ENCODE measurements at places on chromosomes 3 and 15.

DNA sequence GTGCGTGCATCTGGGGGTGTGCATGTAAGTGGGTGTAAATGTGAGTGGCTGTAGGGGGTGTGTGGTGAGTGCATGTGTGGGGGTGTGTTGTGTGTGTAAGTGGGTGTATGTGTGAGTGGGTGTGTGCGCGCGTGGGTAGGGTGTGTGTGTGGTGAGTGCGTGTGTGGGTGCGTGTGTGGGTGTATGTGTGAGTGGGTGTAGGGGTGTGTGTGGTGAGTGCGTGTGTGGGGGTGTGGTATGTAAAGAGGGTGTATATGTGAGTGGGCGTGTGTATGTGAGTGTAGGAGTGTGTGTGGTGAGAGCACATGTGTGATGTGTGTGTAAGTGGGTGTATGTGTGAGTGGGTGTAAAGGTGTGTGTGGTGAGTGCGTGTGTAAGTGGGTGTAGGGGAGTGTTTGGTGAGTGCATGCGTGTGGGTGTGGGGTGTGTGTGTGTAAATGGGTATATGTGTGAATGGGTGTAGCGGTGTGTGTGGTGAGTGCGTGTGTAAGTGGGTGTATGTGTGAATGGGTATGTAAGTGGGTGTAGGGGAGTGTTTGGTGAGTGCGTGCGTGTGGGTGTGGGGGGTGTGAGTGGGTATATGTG lies 916 bp upstream of the CPN2 start:
- no peak for DNase-seq

GRCh38 chr3:72634128-72634527 lies 214.1 kb downstream of the SHQ1 start:
- peak; percentile 79 for DNase-seq

GRCh38 chr3:187919048-187919447 lies 173.8 kb upstream of the BCL6 start:
- peak; percentile 85 for DNase-seq

- no peak for DNase-seq
Observed at GRCh38 chr3:173253471-173253870, 112.4 kb upstream of the SPATA16 start.

DNA sequence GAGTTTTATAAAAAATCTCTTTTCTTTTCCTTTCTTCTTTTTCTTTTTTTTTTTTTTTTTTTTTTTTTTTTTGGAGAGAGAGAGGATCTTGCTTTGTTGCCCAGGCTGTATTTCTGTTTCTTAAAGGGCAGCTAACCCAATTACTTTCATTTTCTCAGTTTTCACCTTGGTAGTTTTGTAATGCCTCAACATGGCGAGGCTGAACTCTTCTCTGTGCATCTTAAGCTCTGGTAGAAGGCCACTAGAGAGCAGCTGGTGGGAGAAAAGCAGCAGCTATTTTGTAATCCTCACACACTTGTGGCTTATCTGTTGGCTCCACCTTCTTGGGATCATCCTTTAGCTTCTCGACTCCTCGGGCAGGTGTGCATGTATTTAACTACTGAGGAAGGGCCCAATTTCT lies 152.2 kb upstream of the MEIS2 start:
- DNase-seq, result no peak

- DNase-seq, result no peak
Observed at GRCh38 chr15:72201391-72201921, 3.9 kb upstream of the GRAMD2A start.

DNA sequence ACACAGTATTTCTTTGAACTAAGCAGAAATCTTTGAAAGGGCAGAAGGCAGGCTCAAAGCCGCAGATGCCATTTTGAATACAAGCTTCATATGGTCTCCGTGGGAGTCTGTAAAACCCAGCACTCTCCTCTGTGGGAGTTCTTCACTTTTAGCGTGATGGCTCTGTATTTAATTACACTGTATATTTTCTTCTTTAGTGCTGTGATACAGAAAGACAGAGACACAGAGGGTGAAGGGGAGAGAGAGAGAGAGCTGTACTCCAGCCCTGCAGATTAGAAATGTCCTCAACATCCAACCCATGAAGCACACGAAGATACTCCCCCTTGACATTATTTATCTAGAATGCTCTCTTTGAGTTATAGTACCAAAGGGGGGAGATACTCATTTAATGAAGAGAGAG lies 752.6 kb upstream of the NR2F2 start:
- no peak for DNase-seq

- no peak for DNase-seq
Observed at GRCh38 chr15:75235051-75235673, 23.0 kb upstream of the GOLGA6C start.

DNA sequence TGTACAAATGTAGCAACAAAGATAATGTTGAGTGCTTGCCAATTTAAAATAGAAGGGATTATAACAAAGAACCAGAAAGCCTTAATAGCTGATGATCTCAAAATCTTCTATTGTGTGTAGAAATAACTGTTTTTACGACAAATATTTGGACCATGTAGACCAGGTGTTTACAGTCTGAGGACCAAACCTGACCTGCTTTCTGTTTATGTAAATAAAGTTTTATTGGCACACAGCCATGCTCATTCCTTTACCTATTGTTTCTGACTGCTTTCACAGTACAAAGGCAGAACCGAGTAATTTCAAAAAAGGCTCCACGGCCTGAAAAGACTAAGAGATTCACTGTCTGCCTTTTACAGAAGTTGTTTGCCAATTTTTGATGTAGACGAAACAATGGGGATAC lies 91.8 kb downstream of the GOLIM4 start:
- DNase-seq, result no peak

DNA sequence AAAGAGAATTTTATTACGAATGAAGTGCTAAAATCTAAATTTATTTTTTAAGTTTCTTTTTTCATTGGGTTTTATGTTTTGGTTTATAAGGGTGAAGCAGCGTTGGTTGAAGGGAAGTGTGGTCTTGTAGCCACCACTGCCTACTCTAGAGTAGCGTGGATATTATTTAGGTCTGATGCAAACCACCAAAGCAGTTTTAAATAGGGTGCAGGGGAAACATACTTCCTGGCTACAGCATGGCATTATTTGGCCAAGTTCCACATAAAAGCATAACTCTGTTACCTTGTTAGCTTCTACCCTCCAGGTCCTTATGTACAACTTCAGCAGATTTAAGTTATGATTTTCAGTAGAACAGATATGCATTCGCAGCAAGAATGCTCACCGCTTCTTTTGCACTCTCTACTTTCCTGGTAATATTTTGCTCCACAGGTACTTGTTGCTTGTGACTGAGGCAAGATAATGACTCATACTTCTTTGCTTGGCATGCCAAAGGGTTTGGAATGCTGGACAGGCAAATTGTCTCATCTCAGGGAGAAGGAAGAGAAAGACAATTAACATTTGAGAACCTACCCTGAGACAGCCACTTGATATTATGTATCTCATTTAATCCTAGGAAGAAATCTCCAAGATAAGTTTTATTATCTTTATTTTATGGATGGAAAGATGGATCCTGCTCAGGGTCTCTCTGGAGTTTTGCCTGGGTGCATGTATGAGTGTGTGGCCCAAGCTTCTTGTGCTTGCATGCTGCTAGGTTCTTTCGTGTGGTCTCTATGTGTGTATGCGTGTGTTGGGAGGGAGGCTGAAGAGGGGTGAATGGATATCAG lies 5.4 kb downstream of the TGFBR2 start:
- no peak for DNase-seq

GRCh38 chr3:31053299-31053698 lies 158.8 kb upstream of the GADL1 start:
- DNase-seq, result no peak

DNA sequence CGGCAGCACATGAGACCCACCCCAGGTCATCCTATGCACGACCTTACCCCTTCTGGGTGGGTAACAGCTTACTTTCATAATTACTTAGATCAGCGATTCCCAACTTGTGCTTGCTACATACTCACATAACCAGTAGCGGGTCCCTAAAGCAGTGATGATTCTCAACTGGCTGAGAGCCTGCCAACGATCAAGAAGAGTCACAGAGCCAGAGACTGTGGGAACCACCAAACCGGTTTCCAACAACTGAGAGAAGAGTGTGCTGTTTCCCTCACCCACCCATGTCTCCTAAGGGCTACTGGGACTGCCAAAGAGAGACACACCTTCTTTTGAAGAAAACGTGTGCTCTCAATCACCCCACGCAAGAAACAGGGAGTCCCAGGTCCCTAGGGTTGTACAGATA lies 12.0 kb upstream of the XXYLT1 start:
- DNase-seq, result no peak

- DNase-seq, result no peak
Observed at GRCh38 chr15:66251065-66251789, 2.3 kb downstream of the MEGF11 start.

DNA sequence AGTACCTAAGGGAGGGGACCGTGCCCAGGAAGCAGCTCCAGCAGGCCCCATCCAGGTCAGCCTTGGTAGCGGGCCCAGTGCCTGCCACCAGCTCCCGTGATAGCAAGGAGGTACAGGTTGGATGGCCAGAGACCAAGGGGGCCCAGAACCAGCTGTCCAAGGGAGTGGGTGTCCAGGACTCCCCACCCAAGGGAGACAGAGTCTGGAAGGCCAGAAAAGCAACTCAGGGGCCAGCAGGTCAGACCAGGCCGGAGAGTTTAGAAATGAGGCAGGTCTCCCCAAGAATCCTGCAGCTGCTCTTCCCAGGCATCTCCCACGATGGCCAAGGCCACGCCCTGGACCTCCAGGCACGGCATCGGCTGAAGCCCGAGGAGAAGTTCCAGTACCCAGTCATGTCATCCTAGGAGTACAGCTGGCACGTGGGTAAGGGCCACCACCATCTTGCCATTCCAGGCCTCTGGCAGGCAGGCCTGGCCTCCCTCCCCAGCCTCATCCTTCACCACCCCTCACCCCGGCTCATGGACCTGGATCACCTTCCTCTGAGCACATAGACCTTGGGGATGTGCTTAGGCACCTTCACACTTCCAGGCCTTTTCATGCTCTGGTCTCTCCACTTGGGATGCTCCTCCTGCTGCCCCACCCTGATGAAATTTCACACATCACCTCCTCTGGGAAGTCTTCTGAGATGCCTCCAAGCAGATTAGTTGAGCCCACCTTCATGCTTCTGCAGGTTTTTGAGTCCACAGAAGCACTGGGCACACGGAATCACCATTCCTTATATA lies 30.5 kb downstream of the DNASE1L3 start:
- DNase-seq, result no peak

DNA sequence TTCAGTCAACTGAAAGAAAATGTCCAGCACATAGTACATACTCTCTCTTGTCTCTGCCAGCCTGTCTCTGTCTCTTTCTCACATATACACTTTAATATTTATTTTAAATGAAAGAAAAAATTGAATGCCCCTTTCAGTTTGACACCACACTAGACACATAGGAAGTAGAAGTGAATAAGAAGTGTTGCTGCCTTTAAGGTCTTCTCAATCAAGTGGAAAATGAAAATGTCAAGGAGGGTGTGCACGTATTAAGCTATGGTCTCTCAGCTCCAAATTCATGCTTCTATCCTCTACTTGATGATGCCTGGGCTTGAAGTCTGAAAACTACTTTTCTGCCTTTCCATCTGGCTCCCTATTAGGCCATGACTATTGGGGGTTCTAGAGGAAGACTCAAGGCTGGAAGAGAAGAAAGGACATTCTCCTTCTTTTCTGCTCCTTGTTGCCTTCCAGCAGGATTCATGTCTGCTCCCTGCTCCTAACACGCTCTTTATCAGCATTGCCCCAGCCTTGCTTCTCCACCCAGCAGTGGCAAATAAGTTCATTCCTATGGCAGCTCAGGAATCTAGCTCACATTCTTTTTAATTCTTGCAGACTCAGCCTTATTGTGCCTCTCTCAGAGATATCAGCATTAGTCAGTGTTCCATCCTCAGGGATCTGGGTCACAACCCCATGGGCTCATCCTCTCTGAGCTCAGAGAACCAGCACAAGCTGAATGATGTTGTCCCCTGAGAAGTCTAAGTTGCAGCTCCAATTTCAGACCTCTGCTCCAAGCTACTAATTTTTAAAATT lies 609.1 kb upstream of the GRM7 start:
- DNase-seq, result no peak

All from activated CD4-positive, alpha-beta T cell treated with anti-CD3 and anti-CD28 coated beads, Interleukin-2, Interleukin-4, amounts not matched to agents 100 ng/mL and 50 ng/mL, durations not matched to agents 16 hours and 8 hours (primary cell).